ENCODE measurements at places on chromosomes 12 and 14.

- peak; percentile 84 for DNase-seq
Measured at GRCh38 chr14:73452341-73453186, 5.8 kb downstream of the NUMB start.

- no peak for DNase-seq
Measured at GRCh38 chr12:106131676-106132075, 7.1 kb downstream of the NUAK1 start.

DNA sequence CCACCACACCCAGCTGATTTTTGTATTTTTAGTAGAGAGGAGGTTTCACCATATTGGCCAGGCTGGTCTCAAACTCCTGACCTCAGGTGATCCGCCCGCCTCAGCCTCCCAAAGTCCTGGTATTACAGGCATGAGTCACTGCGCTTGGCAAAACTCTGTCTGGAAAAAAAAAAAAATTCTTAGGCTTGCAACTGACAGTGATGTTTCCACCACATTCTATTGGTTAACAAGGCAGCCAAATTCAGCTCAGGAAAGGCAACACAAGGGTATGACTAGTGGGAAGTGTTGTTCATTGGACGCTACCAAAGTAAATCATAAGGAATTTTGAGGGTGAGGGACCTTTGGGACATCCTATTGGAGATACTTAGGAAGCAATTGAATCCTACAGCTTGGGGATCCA lies 2.9 kb upstream of the SBNO1 start:
- no peak for DNase-seq

GRCh38 chr14:72745546-72745945 lies 148.4 kb downstream of the DPF3 start:
- DNase-seq = peak; percentile 71

GRCh38 chr12:130952171-130952954 lies 1.3 kb upstream of the ADGRD1 start:
- no peak for DNase-seq

- DNase-seq = peak; percentile 59
Measured at GRCh38 chr12:55797068-55797467, 20.5 kb downstream of the SARNP start.

All from fibroblast of the conjunctiva (primary cell).